ENCODE measurements at places on chromosomes 6 and 20.

DNA sequence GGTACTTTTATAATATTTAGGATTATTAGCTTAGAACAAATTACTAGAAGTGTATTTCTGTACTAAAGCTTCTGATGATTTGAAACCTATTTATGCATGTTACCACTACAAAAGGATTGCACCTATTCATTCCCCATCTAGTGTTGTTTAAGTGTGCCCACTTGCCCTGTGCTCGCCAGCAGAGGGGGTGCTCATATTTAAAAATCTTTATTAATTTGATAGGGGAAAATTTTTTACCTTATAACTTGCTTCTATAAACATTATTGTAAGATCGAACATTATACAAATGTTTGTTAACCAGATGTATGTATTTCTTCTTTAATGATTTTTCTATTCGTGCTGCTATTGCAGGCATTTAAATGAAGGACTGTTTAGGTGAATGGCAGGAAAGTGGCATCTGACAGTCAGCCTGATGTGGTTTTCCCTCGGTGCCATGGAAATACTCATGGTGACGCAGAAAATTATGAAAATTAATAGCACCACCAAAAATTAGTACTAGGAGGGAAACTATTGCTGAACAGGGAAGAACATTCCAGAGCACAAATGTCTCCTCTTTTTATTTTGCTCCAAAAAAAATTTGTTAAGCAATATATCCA lies 44.1 kb upstream of the FNDC1 start:
- DNase-seq = no peak

DNA sequence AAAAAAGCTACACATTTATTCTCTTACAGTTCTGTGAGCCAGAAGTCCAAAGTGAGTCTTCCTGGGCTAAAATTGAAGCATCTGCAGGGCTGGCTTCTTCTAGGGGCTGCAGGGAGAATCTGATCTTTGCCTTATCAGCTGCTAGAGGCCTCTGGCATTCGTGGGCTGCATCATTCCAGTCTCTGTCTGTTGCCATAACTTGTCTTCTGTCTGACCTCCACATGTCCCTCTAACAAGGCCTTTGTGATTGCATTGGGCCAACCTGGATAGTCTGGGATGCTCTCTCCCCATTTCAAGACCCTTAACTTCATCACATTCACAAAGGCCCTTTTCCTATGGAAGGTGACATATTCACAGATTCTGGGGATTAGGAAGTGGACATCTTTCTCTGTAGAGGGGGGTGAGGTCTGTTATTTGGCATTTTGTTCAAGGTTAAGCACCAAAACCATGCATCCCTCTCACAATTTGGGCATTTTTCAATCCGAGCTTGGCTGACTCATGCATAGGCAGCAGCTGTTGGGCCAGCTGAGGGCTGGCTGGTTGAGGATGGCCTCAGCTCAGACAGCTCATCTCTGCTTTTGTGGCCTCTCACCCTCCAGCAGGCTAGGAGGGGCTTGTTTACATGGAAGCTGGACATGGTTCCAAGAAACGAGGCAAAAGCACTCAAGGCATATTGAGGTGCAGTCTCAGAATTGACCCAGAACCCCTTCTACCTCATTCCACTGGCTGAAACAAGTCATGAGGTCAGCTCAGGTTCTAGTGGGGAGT lies 116.1 kb upstream of the NXT1 start:
- DNase-seq = no peak

DNA sequence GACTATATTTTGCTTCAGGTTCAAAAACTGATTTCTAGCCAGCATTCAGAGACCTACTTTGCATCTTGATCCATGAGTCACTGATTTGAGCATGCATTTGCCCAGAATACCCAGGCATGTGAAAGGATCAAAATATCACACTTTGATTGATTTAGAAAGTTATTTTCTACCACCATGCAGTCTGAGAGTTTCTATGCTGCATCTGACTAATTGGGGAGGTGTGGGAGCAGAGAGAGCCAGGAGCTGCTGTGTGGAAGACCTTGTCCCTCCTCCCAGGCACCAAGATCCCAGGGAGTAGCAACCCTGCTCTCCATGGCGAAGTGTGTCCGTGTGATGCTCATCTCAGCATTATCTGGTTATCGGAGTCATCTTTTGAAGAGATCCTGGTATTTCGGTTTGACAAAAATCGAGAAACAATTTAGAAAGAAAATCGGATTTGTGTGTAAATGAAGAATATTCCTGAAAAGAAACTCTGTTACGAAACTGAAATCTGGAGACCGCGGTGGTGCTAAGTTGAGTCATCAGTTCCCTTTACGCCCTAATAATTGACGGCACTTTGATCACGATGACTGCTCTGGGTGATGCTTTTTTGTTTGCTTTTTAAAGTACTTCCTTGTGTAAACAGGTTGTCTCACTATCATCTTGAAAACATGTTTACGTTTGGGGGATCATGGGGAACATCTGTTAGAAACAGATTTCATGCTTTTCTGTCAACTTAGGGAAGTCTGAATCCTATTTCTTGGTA lies 193.4 kb downstream of the BACH2 start:
- DNase-seq = no peak

GRCh38 chr20:23658336-23658735 lies 20.6 kb upstream of the CST3 start:
- DNase-seq = no peak

- no peak for DNase-seq
These were observed 711.1 kb downstream of the KIF16B start for GRCh38 chr20:15862178-15862577.

GRCh38 chr6:391559-392440 lies at the start of gene IRF4:
Gene IRF4, plus strand, starts transcription at chr6:391752. Its CDS starts 1,401 bp downstream, at chr6:393153.
- no peak for DNase-seq

GRCh38 chr6:30121446-30122366 lies 8.8 kb upstream of the TRIM31 start:
- DNase-seq = no peak

GRCh38 chr6:2133716-2134310 lies 111.6 kb downstream of the GMDS start:
- no peak for DNase-seq

- DNase-seq = no peak
These were observed 33.6 kb downstream of the HM13 start for GRCh38 chr20:31547720-31548298.

GRCh38 chr6:16343593-16343992 lies 105.2 kb downstream of the GMPR start:
- DNase-seq = no peak

- no peak for DNase-seq
These were observed 4.4 kb downstream of the FOXA2 start for GRCh38 chr20:22579711-22580697.

- no peak for DNase-seq
These were observed 251.0 kb upstream of the TCF21 start for GRCh38 chr6:133637874-133638273.

GRCh38 chr6:157368359-157369049 lies 12.5 kb upstream of the ZDHHC14 start:
- no peak for DNase-seq

- DNase-seq = no peak
These were observed 59.4 kb upstream of the NKX2-2 start for GRCh38 chr20:21573259-21573658.

DNA sequence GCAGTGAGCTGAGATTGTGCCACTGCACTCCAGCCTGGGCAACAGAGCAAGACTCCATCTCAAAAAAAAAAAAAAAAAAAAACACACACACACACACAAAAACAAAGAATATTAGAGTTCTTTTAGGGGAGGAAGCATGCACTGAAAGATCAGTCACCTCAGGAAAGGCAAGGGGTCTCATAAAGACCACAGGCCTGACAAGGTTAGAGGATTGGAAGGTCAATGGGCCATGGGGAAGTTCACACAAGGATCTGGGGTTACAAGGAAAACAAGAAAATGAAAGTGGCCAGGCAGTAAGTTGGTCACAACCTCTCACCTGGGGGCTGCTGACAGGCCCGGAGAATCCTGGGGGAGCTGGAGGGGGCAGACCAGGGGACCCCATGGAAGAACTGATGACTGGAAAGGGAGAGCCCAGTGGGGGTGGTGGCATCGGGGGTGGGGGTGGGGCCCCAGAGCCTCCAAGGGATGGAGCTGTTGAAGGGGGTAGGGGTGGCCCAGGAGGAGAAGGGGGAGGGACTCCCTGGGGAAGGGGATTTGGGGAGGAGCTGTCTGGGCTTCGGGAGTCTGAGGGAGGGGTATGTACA lies 1.5 kb downstream of the RXRB start:
- no peak for DNase-seq

GRCh38 chr20:38610521-38610920 lies 8.9 kb downstream of the ARHGAP40 start:
- DNase-seq = no peak

DNA sequence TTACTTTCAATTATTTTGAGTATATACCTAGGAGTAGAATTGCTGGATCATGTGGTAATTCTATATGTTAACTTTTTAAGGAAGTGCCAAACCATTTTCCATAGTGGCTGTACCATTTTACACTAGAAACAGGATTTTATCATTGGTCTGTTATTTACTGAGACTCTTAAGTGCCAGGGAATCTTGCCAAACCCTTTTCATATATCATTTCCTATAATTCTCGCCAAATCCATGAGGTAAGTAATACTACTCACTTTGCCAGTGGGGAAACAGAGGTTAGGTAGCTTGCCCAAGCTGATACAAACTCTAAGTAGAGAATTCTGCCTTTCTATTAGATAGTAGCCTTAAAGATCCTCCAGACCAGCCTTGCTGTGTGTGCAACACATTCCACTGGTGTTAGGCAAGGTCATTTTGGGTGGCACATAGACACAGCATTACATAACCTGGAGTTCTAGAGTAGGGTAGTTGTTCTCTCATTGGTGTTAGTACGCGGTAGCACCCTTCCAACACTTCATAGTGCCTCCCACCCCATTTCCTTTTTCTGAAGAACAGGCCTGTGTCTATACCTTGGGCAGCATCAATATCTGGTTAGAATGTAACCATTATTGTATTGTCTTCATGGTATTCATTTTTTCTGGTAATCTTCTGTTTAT lies 65.5 kb downstream of the ARID1B start:
- DNase-seq = no peak

DNA sequence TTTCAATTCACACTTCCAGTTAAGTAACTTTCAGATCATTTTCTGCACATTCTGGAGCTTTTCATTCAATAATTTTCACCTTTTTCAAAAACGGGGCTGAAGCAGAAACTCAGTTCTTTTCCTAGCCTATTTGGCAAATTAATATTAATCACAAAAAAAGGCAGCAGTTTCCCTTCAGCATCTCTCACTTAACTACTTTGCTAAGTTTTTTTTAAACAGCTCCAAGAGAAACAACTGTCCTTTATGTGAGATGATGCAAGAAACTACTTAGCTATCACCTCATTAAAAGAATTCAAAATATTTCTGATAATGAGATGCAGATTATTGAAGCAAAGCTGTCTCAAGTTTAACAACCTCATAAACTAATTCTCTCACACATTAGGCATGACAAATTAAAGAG lies 11.8 kb downstream of the CASS4 start:
- DNase-seq = no peak

GRCh38 chr20:33477386-33478234 lies 12.3 kb upstream of the CBFA2T2 start:
- DNase-seq = no peak

GRCh38 chr6:157224178-157224950 lies 99.0 kb downstream of the TMEM242 start:
- no peak for DNase-seq

DNA sequence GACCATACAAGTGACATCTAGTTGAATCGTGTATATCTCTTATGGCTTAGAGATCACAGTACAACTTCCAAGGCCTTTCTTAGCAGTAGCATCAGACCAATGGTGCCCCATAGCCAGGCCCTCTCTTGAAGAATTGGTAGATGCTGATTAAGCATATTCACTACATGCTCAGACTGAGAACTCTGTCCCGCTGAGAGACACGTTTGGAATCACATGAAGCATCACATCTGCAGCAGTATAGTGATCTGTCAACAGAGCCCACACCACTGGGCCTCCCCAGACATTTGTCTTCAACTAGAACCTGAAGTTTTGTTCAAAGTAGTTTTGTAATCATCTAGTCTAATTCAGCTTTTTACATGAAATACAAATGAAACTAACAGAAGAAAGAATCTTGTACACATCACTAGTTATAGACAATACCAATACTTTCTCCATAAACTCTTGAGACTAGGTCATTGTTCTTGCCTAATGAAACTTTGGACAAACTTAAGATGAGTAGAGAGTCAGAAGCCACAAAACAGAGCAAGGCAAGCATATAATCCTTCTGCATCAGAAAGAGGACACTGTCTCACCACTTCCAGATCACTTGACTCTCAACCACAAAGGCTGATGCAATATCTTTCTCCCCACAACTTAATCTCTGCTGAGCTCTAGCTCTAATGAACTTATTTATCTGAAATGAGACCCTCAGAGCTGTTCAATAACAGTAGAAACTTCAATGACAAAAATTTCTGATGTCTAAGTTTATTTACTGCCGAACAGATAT lies 182.7 kb downstream of the TBX18 start:
- DNase-seq = no peak

- DNase-seq = no peak
These were observed 119.0 kb downstream of the ZDHHC14 start for GRCh38 chr6:157500022-157500421.

GRCh38 chr6:168537540-168537884 lies 96.5 kb downstream of the SMOC2 start:
- DNase-seq = no peak

DNA sequence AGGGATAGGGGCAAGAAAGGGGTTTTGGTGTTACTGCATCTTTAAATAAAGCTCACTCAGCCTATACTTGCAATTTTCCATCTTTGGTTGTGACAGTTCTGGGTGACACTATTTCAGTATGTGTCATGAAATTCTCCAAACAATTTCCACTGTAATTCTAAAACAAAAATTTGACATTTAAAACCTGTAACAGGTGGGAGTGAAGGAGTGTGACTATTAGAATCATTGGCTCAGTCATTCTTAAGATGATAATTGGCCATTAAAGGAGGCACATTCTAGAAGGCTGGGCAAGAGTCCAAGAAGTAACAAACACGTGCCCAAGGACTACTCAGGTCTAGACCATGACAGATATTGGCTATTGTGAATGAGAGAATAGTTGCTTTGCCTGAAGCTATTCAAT lies 153.3 kb upstream of the ARG1 start:
- DNase-seq = no peak

- no peak for DNase-seq
These were observed 22.4 kb upstream of the UTRN start for GRCh38 chr6:144262470-144263369.

DNA sequence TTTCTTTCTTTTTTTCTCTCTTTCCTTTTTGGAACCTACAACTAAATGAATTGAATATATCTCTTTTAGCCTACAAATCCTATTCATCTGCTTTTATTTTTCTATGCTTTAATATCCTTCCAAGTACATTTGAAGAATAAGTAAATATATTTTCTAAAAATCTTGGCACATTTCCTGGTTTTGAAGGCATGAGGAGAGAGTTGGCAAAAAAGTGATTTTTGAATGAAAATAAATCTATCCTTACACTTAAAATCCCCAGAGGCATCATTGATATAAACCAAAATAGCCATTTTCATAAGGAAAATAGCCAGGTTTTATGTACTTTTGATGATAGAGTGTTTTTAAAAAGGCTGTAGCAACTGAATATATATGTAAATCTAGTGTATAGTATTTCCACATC lies 69.0 kb downstream of the SAMD5 start:
- DNase-seq = no peak

- DNase-seq = no peak
These were observed 46.1 kb upstream of the TMEM217 start for GRCh38 chr6:37303891-37304503.
